NCI-H510A treated with DMSO at 0.1 percent for 48 hours (cell line): ENCODE measurements at places on chromosomes 11 and 22.

- no peak for DNase-seq
Observed at GRCh38 chr11:46330563-46331281, 16.5 kb upstream of the DGKZ start.

GRCh38 chr11:106409222-106409621, 331.8 kb downstream of the AASDHPPT start:
- DNase-seq, result no peak

GRCh38 chr11:102110761-102111010, 439 bp downstream of the YAP1 start:
- DNase-seq, result no peak

DNA sequence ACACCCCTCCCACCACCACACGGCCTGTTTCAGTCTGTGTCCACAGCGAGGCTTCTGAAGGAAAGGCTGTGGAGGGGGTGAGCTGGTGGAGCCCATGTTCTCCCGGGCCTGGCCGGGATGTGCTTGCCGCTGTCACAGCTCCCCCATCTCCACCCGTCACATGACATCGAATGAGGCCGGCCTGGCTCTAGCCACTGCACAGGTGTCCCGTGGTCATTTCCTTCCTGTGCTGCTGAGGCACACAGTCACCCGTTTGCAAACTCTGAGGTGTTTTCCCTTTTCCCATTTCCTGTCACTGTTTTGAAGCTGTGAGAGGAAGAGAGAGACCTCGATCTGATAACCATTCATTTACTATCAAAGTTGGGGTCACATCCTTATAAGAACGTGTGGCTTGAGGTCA, 55.7 kb upstream of the CLDN5 start:
- no peak for DNase-seq

DNA sequence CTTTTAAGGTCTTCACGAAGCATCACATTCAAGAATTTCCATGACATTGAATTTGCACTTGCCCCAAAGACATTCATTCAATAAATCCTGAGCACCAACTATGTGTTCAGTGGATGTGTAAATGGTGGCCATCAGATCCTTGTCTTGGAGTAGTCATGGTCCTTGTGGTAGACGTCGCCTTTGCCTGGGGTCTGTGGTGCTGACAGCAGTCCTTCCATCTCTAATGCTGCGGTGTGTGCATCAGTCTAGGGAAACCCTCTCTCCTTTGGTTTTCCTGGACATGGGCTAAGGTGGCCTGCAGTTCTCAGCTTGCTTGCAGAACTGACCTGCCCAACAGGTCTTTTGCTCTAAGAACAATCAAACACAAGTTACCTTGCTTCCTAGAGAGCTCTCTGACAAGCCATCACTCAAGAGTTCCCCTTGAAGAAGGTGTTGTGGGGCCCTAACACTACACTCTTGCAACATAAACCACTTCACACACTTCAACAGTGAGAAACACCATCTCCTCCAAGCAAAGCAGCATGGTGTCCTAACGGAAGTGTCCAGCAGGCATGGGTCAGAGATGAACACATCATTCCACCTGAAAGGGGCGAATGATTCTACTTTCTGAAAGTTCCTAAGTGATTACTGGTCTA, 72.1 kb downstream of the BUD13 start:
- DNase-seq, result no peak

DNA sequence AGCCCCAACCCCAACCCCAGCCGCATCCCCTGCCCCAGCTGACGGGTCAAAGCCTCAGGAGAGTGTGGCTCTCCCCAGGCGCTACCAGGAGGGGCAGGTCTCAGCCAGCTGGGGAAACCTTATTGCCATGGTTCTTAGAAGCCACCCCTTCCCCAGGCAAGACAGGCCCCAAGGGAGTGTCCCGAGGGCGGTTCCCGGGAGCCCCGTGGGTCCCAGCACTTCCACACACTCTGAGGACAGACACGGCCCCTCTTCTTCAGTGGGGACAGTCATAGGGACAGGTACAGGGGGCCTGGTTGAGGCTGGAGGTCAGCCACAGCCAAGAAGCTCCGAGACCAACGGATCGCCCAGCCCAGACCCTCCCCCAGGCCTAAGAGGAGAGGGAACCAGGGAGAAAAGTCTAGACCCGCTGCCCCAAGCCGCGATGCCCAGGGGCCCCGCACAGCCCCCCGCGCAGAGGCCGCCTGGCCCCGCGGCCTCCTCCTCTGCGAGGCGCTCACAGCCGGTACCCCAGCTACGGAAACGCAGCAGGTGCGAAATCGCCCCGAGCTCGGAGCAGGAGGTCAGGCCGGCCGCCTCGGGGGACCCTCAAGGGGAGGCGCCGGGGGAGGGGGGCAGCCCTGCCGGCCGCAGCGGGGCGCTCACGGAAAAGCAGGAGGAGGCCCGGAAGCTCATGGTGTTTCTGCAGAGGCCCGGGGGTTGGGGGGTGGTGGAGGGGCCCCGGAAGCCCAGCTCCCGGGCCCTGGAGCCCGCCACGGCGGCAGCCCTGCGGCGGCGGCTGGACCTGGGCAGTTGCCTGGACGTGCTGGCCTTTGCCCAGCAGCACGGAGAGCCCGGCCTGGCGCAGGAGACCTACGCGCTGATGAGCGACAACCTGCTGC, 2.6 kb downstream of the KLHDC7B start:
- DNase-seq, result no peak

- no peak for DNase-seq
Observed at GRCh38 chr11:77592727-77593126, 3.0 kb downstream of the AQP11 start.

DNA sequence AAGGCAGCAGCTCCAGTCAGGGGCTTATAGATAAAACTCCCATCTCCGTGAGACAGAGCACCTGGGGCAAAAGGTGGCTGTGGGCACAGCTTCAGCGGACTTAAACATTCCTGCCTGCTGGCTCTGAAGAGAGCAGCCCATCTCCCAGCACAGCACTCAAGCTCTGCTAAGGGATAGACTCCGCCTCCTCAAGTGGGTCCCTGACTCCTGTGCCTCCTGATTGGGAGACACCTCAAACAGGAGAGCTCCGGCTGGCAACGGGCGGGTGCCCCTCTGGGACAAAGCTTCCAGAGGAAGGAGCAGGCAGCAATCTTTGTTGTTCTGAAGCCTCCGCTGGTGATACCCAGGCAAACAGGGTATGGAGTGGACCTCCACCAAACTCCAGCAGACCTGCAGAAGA, 279.4 kb downstream of the LARGE1 start:
- DNase-seq, result no peak

GRCh38 chr22:45832180-45832579, 144.8 kb downstream of the WNT7B start:
- no peak for DNase-seq

DNA sequence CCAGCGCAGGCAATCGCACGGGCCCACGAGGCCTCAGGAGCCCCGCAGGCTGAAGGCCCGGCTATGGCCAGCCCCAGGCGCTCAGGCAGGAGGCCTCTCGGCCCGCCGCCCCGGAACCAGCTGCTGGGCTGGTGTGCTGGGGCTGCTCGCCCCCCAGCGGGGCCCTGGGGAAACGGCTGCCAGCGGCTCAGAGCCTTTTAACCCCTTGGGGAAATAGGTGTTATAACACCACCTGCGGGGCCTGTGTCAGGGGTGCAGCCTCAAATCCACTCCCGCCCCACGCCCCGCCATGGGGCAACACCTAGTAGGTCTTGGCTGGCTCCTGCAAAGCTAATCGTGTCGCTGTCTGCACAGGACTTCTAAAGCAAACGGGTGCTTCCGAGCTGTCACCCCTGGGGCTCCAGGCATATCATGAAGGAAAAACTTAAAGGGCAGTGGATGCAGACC, 237.4 kb downstream of the TTC28 start:
- DNase-seq, result no peak

- no peak for DNase-seq
Observed at GRCh38 chr11:120354779-120355178, 18.6 kb downstream of the ARHGEF12 start.

DNA sequence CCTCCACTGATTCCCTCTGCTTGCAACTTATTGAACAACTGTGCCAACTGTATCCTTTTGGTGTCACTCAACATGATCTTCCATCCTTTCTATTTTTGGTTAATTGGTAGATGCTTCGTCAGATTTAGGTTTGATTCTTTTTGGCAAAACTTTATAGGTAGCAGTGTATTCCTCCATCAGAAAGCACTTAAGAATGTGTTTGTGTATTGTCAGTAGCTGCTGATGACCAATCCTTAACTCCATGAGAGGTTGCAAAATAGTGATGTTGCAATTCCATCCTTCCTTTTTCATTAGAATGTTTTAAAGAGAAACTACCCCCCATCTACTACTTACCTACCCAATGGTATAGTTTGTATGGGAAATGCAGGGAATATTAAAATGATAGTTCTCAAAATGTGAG, 22.1 kb downstream of the FAM76B start:
- no peak for DNase-seq

- no peak for DNase-seq
Observed at GRCh38 chr11:100573911-100574513, 113.1 kb upstream of the ARHGAP42 start.

GRCh38 chr11:2835296-2835695, 50.3 kb downstream of the CDKN1C start:
- DNase-seq, result no peak

GRCh38 chr11:125995313-125995712, 49.5 kb downstream of the VSIG10L2 start:
- DNase-seq, result no peak

- DNase-seq, result no peak
Observed at GRCh38 chr11:95877291-95877690, 46.6 kb downstream of the MTMR2 start.

DNA sequence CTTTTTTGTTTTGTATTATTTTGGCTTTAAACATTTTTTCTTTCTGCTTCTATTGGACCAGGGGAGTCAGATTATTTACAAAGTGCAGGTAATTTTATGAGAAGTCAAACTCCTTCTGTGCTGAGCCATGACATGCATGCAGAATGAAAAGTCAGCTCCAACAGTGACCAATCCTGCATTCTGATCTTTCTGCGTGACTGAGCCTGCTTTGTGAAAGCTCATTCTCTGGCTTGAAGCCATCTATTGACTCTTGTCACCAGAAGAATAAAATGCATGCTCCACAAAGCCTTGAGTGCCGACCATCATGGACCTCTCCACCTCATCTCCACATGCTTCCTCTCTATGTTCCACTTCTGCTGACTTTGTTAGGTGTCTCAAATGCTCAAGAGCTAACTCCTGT, 50.2 kb downstream of the MIAT start:
- DNase-seq, result no peak

- DNase-seq, result no peak
Observed at GRCh38 chr11:16412525-16413172, 56.3 kb upstream of the SOX6 start.

GRCh38 chr11:10653261-10653660, 40.3 kb downstream of the IRAG1 start:
- no peak for DNase-seq

GRCh38 chr11:103849366-103849765, 187.1 kb upstream of the DDI1 start:
- DNase-seq, result no peak
